Right ventricle myocardium inferior (tissue), 1 donor: ENCODE measurements at places on chromosomes 2 and 18. TPM values are rescaled to one million over a fixed set of nuclear protein-coding genes. Genes with fewer than 3 reads are reported as not detected.
A peak's percentile ranks its signal among the peaks of the same experiment; 100 is the strongest.

DNA sequence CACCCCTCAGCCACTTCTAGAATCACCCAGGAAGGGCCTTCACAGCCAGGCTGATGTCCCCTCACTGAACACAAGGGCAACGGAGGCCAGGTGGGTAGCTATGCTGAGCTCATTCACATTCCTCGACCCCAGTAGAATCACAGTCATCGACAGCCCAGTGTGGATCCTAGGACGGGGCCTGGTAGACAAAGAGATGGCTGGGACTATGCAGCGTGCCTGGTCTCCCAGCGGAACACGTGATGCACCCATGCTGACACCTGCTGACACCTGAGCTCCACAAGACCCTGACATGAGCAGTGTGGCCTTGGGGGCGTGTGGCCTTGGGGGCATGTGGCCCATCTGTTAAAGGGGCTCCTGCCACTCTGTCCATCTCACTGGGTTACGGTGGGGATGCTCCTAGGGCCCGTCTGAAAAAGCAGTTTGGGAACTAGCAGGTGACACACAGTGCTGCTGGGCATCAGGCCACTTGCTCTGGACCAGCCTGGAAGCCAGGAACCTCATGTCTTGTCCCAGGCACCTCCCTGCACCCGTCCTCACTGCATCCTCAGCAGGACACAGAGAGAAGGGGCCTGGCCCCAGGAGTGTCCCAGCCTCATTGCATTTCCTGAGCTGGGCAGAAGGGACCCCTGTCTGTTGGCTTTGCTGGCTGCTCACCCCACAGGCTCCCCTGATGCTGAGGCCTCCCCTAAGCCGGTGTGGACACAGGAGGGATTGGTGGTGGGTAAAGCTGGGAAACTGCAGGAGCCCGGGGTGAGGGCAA lies 9.7 kb downstream of the ECEL1 start:
- DNase-seq = no peak

LBX2 gene
- total RNA-seq = 0.43 TPM

- DNase-seq = no peak
Observed at GRCh38 chr2:54760310-54760709, 36.8 kb downstream of the EML6 start.

DNA sequence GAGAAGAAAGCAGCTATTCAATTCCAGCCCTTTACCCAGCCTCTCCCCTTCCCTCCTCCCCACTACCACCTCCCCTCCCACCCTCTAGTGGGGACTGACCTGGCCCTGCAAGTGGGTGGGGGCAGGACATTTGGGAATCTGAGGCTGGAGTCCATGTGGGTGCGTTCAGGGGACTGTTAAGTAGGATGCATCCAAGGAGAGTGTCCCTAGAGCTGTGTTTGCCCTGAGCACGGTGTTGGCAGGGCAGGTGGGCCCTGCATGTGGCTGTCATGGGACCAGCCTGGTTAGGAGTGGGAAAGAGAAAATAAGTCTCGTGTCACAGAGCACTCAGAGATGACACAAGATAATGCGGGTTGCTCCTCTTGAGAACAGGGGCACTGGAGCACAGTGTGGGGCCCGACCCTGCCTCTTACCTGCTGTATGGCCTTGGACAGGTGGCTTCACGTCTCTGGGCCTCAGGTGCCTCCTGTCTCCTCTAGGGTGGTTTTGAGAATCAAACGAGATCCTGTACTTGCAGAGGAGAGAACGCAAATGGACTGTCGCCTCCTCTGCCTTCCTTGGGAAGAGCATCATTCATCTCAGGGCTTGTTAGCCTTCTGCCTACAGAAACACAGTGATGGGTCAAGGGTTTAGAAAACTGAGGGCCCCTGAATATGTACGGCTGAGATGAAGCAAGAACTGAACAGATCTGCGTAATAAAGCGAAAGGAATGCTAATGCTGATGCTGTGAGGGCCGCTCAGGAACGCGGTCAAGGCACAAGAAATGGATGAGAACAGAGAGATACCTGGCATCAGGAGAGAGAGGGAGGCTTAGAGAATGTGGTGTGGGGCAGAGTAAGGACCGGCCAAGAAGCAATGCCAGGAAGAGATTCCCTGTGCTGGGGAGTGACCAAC lies 187.7 kb upstream of the HAAO start:
- DNase-seq = no peak

MLPH gene
- 79.0 TPM for total RNA-seq

DNA sequence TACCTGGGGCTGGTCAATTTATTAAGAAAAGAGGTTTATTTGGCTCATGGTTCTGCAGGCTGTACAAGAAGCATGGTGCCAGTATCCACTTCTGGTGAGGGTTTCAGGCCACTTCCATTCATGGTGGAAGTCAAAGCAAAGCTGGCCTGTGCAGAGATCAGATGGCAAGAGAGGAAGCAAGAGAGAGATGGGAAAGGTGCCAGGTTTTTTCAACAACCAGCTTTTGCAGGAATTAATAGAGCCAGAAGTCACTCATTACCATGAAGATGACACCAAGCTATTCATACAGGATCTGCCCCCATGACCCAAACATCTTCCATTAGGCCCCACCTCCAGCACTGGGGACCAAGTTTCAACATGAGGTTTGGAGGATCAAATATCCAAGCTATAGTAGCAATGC lies 56.8 kb upstream of the ST3GAL5 start:
- no peak for DNase-seq

- no peak for DNase-seq
Observed at GRCh38 chr2:170214309-170214948, 36.5 kb downstream of the MYO3B start.

- DNase-seq = no peak
Observed at GRCh38 chr18:53772293-53772692, 452.2 kb downstream of the MBD2 start.

NT5DC4 gene
- total RNA-seq = not detected

- no peak for DNase-seq
Observed at GRCh38 chr2:72271766-72272641, 124.3 kb upstream of the CYP26B1 start.

GRCh38 chr2:120017201-120017600 lies 4.3 kb downstream of the EPB41L5 start:
- no peak for DNase-seq

DNA sequence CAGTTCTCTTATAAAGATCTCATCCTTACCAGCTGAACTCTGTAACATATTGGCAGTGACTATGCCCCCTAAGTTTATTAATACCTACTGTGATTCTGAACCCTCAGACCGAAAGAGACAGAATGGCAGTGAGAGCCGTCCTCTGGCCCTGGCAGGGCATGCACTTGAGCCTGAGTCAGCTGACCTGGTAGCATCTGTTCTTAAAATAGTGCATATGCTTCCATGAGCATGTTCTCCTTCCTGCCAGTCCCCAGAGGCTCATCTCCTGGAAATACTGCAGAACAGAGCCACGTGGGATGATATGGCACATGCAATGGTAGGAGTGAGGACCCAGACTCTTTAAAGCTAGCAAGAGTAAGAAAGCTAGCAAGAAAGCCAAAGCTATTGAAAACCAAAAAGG lies 59.0 kb downstream of the RASGRP3 start:
- DNase-seq = no peak

- no peak for DNase-seq
Observed at GRCh38 chr2:176083796-176084261, at the start of gene EVX2. EVX2 (minus strand) TSS chr2:176083962; CDS start chr2:176083776, 186 bp downstream.

GCKR gene
- total RNA-seq = not detected

DNA sequence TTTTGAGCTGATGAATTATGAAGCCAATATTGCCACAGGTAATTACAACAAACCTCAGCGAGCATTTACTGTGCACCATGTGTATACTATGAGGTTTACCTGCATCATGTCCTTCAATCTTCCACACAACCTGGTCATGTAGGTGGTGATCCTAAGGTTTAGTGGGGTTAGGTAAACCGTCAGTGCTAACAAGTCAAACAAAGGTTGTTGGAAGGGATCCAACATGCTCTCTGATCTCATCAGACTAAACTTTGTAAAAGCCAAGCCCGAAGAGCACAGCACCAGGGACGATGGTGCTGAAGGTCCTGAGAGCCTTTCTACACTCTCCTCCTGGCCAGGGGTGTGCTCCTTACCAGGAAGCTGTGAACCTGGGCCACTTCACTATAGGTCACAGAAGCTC lies 29.4 kb downstream of the SH3YL1 start:
- DNase-seq = no peak

- DNase-seq = no peak
Observed at GRCh38 chr2:61196671-61197070, 34.7 kb downstream of the C2orf74 start.

DNA sequence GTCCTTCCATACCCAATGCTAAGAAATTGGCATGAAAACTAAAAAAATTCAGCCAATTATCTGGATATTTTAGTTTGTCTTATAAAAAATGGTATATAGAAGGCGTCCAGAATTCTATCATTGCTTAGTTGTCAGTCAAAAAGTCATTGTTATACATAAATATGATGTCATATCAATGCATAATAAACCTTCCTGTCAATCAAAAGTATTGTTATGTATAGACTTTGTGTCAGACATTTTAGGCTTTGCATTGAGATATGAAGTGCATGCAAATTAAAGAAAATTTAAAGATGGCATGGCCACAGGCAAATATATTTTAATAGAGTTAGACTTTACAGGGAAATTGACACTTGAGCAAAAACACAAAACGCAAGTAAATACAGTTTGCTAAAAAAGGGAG lies 173.4 kb upstream of the FANCL start:
- DNase-seq = no peak

GRCh38 chr18:911486-911885 lies 6.8 kb downstream of the ADCYAP1 start:
- no peak for DNase-seq

- DNase-seq = no peak
Observed at GRCh38 chr2:62536873-62537547, 31.0 kb upstream of the TMEM17 start.

GRCh38 chr2:113281910-113282746 lies 3.4 kb upstream of the PAX8 start:
- no peak for DNase-seq

DNA sequence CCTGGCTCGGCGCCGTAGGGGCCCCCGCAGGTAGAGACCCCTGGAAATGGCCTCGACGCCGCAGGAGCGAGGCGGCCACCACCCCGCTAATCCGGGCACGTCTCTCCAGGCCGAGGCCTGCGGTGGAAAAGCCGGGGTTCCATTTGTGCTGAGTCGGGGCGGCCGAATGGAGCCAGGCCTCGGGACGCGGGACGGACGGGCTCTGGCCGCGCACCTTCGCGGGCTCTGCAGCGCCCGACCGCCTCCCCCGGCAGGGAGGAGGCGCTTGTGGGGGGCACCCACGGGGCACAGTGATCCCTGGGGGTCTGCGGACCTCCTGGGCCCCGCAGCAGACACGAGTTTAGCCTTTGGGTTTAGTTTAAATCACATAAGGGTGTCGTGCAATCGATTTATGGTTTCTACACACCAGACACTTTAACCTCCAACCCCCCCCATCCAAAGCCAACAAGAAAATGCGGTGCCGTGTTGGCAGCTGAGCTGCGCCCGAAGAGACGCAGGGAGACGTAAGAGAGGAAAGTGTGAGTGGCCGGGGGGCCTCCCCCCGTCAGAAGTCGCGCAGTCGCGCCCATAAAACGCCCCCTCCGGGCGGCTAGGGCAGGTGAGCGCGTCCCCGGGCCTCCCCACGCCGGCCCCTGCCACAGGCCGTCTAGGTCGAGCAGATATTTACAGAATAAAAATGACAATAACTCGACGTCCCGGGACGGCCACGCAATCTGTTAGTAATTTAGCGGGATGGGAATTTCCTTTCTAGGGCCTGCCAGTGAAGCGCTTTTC lies 1.0 kb upstream of the NFATC1 start:
- peak; percentile 73 for DNase-seq

MREG gene
- 0.60 TPM for total RNA-seq

GRCh38 chr2:172409042-172409441 lies 18.3 kb upstream of the ITGA6 start:
- DNase-seq = no peak

GRCh38 chr2:27890146-27890923 lies at the start of the genes BABAM2 and RBKS:
BABAM2 (plus strand) TSS chr2:27890729; CDS start chr2:27894557, 3,828 bp downstream.
RBKS (minus strand) TSS chr2:27890387; CDS start chr2:27890345, 42 bp downstream.
- DNase-seq = peak; percentile 92
